ENCODE measurements at places on chromosomes 11 and 22.

GRCh38 chr11:66299186-66299585 lies 7.5 kb downstream of the TMEM151A start:
- no peak for DNase-seq

GRCh38 chr11:34439610-34440198 lies 970 bp downstream of the CAT start:
- no peak for DNase-seq

- DNase-seq, result no peak
These were observed 12.5 kb upstream of the PTPRJ start for GRCh38 chr11:47967577-47968525.

GRCh38 chr11:134512571-134513538 lies 100.8 kb upstream of the B3GAT1 start:
- no peak for DNase-seq

GRCh38 chr11:97893612-97894011 lies 1127.1 kb upstream of the CNTN5 start:
- no peak for DNase-seq

GRCh38 chr22:25447067-25447685 lies 117.3 kb upstream of the GRK3 start:
- no peak for DNase-seq

DNA sequence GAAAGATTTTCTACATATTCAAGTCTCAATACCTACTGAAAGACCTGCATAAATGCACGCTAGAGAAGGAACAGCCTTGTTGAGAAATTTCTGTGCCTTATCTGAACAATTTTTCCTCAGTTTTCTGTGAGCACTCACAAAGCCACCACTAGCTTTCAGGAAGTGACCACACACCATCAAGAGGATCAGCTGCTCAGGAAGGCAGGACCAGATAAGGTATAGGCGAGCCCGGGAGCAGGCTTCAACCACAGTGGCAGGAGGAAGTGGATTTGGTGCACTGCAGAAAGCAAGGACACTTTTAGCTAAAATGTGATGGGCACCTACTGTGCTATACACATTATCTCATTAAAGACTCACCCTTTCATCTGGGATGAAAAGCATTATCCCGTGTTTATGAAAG lies 220.8 kb downstream of the RAB38 start:
- DNase-seq, result no peak

GRCh38 chr11:34620202-34620601 lies 691 bp upstream of the EHF start:
- no peak for DNase-seq

GRCh38 chr11:19772480-19772879 lies 59.8 kb downstream of the NAV2 start:
- no peak for DNase-seq

- DNase-seq, result no peak
These were observed 4.8 kb upstream of the NNMT start for GRCh38 chr11:114291381-114291780.

GRCh38 chr11:107916671-107917241 lies 11.5 kb upstream of the RAB39A start:
- no peak for DNase-seq

- DNase-seq, result no peak
These were observed 795.6 kb upstream of the ANO3 start for GRCh38 chr11:25536289-25536688.

DNA sequence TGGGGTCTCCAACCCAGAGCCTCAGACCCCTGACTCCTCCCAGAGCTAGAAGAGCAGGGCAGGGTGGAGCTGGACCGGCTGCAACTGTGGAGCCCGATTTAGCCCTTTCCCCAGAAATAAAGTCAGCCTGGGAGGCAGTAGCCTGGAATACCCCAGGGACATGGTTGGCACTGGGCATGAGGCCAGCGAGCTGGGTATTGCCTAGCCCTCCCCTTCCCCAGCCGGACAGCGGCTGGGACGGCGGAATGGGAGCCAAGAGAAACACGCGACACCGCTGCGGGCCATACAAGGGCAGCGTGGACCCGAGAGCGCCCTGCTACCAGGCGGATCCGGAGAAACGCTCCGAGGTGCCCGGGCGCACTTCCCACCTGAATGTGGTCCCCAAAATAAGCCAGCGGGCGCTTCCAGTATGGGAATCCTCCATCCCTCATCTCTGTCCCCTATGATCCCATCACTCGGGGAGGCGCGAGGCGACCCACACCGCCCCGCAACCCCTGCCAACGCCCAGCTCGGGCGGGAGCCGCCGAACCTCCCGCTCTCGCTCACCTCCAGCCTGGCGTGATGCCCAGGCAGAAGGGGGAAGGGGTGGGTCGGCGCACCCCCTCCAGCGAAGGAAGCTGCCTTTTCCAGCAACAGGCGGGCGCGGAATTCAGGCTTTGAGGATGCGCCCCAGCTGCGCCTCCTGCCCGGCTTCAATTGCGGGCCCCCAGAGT lies 758 bp downstream of the MCAM start:
- DNase-seq, result no peak

All from activated T-cell treated with anti-CD3 and anti-CD28 coated beads for 24 hours (primary cell).